ENCODE measurements at places on chromosomes 3 and 15.

GRCh38 chr15:39253552-39253951 lies 327.3 kb upstream of the THBS1 start:
- no peak for DNase-seq

GRCh38 chr3:172553526-172554252 lies 30.5 kb upstream of the TNFSF10 start:
- no peak for DNase-seq

GRCh38 chr3:119145128-119145499 lies 851 bp upstream of the TEX55 start:
- no peak for DNase-seq

- DNase-seq, result peak; percentile 92
Observed at GRCh38 chr15:63436872-63437375, 55.3 kb upstream of the CA12 start.

DNA sequence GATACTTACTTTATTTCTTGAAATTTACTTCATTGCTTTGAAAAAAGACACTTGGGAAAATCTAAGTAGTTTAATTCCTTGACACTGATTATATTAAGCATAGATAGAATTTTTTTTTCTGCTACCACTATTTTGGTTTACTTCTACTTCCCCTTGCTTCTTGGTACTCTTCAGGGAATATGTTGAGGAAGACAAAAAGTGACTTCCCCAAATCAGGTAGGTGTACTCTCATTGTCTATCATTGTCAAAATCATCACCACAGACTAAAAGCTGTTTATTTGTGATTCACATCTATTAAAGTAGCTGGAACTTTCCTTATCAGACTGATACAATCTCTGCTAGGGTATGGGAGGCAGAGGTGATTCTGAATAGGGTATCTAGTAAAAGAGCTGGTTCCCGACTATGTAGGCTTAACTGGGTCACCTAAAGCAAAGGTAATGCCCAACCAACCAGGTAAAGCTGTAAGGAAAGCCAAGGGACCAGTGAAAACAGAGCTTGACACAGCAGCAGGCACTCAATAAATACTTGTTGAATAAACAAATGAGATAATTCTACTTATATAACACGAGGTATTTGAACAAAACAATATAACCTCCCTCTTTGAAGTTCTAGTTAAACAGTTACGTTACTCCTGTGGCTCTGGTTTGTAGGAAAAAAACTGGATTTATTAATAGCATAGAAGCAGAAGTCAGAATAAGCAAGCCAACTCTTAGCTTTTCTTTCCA lies 346.9 kb downstream of the PLCL2 start:
- DNase-seq, result no peak

GRCh38 chr3:188792793-188793192 lies 379.0 kb upstream of the TPRG1 start:
- DNase-seq, result no peak

DNA sequence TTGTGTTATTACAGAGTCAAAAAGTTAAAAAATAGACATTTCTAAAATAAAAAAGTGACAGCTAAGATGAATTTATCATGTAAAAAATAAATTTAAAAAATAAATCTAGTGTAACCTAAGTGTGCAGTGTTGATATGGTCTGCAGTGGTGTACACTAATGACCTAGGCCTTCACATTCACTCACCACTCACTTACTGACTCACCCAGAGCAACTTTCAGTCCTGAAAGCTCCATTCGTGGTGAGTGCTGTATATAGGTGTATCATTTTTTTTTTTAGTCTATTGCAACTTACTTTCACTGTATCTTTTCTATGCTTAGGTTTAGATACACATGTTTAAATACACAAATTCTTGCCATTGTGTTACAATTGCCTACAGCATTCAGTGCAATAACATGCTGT lies 459.4 kb upstream of the ROBO1 start:
- DNase-seq, result no peak

DNA sequence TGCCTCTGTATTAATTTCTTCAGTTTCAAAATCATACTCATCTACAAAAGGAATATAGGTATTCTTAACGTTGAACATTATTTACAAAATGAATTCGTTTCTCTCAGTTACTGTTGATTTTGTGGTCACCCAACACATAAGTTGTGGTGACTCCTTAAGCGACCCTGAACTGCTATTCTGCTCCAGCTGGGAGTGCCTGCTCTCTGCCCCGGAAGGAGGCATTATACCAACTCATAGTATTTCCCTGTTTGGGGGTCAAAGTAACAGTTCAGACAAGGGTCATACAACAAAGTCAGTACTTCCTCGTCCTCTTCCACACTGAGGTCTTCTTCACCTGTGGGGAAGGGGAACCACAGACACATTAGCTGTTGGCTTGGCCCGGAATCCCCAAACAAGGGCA lies 75.7 kb upstream of the FAM3D start:
- no peak for DNase-seq

- no peak for DNase-seq
Observed at GRCh38 chr3:18308096-18308650, 117.0 kb downstream of the SATB1 start.

DNA sequence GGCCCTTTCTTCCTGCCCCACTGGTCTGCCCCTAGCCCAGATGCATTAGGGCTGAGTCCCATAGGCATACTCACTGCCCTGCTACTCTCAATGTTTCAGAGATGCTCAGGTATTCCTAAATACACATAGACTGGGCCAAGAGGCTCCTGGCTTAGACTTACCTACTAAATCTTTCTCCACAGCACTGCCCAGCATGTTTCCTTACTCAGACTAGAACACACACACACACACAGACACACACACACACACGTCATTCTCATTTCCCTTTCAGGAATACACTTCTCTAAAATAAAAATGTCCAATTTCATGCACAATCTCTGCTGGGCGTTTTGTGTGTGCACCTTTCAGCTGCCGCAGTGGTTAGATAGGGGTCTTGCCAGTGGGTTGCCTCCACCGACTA lies 175.7 kb downstream of the FAM43A start:
- no peak for DNase-seq

DNA sequence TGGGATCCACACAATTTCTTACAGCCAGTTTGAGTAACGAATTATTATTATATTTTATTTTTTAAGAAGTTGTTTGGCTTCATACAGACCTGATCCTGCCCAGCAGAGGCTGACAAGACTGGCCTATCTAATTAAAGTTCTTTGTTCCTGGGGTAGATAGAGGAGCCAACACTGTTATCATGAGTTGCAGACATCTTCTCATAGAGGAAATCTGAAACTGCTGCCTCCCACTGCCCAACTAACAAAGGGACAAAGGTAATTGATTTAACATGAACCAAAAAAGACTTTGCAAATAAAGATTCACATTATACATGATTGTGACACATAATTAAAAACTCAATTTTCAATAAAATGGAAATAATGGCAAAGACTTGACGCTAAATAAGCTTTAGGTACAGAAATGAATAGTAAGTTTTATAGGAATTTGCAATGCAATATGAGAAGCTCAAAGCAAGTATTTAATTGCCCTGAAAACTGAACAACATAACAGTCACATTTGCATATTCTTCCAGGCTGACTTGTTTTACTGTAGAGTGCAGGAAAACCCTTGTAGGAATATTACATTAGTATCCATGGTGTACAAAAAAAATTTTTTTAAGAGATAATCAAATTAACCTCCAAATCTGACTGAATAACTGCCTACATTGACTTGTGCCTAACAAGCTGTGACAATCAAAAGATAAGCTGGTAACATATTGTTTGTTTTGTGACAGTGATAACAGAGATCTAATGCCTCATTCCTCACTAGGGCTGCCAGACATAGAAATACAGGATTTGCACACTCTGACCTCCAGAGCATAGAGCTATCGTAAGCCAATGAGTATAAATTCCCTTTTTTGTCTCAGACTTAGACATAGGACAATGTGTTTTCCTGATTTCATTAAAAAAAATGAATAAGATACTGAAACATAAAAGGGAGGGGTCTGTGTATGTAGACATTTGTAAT lies 273.2 kb downstream of the MFSD1 start:
- DNase-seq, result no peak

DNA sequence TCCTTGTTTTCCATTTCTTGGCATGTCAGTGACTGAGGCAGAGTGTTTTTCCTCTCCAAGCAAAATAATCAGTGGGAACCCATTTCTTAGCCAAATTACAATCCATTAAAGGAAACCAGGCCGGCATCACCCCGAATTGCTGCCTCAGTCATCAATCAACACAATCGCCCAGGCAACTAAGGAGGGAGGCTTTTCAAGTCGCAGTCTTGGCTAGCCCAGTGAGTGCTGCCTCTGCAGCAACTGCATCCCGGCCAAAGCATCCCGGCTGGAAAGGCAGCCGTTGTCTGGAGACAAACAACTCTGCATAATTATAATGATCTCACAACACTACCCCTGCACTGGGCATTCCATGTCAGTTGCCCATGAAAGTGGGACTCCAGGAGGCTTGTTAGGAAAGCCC lies 213.5 kb upstream of the PRICKLE2 start:
- DNase-seq, result no peak

DNA sequence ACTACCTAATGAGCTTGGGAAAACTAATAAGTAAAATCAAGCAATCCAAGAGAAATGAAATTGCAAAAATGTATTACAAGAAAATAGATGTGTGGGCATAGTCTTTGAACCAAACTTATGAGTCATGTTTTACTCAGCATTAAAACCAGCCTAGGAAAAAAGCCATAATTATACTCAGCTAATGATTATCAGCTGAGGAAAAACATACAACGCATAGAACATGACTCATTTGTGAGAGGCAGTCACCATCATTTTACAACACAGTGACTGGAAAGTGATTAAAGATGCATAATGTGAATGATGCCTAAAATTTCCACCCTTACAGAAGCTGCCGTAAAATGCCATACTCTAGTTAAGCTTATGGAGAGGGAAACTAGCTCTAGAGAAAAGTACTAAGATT lies 238.0 kb upstream of the EOMES start:
- peak; percentile 42 for DNase-seq

GRCh38 chr3:10638466-10638865 lies 133.1 kb upstream of the ATP2B2 start:
- DNase-seq, result no peak

GRCh38 chr3:4604693-4605092 lies 111.5 kb downstream of the ITPR1 start:
- no peak for DNase-seq

DNA sequence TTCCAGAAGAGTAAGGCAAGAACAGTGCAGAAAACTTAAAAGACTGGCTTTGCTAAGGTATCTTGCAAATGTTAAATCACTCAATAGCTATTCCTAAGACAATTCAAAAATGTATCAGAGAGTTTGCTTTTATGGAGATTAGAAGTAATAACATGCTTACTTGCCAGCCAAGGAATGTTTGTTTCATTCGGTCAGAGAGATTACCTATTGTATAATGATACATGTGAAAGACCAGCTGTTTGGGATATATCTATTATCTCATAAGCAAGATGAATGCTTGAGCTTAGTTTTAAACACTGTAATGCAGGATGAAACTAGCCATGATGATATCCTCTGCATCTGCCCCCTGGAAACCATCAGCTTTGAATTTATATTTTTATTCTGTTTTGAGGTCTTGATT lies 70.7 kb downstream of the MAP2K5 start:
- DNase-seq, result no peak

- peak; percentile 61 for DNase-seq
Observed at GRCh38 chr3:60707452-60708020, 543.7 kb downstream of the FHIT start.

GRCh38 chr3:58173669-58174398 lies 36.9 kb downstream of the DNASE1L3 start:
- DNase-seq, result peak; percentile 36

DNA sequence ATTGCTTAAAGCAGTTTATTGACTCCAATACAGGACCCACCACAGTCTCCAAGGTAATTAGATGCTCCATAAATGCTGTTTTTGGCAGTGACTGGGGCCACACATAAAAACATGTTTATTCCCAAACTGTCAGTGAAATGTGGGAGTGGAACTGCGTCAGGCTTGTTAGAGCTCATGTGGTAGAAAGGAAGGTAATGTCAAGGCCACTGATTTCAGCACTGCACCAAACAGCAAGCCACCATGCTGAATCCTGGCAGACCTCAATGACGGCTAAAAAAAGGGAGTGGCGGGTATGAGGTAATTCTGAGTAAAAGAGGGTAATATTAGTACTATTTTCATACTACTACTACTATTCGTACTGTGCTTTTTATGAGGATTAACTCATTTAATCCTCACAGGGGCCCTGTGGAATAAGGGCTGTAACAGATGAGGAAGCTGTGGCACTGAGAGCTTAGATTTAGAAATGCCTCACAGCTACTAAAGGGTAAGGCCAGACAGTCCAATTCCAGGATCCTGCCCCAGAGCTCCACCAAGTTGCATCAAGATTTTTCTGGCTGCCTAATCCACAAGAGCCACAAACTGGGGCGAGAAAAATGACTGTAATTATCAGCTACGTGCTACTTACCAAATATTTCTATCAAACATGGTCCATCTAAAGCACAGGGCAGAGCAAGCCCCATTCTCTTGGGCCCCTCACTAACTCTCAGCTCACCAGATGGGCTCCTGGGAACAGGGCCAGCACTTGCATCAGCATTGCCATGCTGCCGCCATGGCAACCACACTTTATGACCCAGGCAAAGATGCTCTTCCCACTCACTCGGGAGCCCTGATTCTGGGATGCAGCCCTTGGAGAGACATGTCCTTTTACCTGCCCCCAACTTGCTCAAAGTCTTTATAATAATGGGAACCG lies 83.6 kb upstream of the SPATA12 start:
- peak; percentile 59 for DNase-seq

- no peak for DNase-seq
Observed at GRCh38 chr3:10771486-10772270, 44.4 kb upstream of the SLC6A11 start.

DNA sequence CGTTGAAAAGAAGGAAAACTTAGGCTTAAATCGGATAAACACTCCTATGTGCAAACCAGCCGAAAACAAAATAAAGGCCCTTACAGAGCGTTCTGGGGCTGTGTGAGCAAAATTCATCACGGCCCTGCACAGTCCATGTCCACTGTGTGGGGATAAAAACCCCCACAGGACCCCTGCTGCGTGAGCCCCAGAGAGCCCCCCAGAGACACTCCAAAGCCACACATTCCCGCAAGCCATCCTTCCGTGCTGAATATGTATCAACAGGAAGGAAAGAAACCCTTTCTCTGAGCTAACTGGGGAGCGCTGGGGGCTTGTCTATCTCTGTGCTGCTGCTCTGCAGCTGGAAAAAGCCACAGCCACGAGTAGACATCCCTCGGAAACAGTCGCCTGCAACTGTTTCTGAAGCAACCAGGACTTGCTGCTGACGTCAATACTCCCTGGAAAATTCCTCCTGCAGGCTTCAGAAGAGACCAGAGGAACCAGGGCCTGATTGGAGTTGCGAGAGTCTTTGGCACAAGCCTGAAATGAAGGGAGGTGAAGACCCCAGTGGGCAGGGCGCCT lies 72.7 kb downstream of the NUP210 start:
- peak; percentile 41 for DNase-seq

GRCh38 chr3:179652447-179653095 lies at the start of gene USP13:
TSS of gene USP13 (plus strand) at chr3:179653040. CDS start at chr3:179653226, 186 bp downstream.
- DNase-seq, result peak; percentile 84

DNA sequence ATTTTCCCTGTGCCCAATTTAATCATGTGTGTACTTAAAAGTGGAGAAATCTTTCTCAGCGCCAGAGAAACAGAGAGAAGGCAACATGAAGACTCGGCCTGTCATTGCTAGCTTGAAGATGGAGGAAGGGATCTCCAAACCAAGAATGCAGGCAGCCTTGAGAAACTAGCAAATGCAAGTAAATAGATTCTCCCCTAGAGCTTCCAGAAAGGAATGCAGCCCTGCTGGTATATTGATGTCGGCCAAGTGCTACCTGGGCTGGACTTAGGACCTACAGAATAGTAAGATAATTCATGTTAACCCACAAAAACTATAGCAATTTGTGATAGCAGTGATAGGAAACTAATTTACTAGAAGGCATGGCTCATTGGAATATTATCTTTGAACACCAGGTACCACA lies 150.9 kb upstream of the ABI3BP start:
- DNase-seq, result no peak
